ENCODE measurements at places on chromosomes 3 and 15.

DNA sequence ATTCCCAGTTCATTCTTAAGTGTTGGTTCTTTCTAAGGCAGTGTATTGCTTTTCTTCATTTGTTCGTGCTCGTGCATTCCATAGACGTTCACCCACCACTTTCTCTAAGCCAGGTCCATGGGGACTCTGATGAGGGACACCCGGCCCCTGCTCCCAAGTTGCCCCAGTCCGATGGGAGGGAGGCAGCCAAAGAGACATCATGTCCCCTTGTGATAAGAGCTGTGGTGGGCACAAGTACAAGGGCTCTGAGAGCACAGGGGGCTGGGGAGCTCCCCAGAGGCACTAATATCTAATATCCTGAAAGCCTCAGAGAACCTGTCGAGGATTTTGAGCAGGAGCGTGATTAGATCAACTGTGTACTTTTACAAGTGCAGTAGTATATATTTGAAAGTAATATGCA lies 6.3 kb downstream of the SPSB4 start:
- no peak for DNase-seq

DNA sequence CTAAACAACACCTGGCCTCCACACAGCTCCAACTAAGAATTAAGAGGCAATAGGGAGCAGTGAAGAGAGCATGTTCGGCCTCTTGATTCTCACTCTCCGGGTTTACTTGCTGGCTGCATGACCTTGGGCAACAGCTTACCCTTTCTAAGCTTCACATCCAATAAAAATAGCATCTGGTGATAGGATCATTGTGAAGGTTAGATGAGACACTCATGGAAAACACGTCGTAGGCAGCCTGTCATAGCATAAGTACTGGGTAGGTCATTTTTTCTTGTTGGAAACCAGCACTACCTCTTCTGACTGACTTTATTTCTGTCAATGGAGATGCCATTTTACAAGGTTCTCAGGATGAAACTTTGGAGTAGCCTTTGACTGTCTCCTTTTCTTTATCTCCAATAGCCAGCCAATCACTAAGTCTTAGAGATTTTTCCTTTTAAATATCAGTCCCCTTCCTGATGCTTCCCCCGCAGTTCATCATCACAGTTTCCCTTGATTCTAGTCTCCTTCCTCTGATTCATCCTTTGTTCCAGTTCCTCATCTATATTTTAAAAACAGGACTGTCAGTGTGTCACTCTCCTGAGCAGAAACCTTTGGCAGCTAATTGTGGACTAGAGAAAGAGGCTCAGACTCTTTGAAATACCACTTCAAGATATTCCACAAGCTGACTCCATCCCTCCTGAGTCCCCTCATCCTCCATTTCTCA lies 271.5 kb downstream of the SLC9A9 start:
- no peak for DNase-seq

- DNase-seq = no peak
Measured at GRCh38 chr3:55813268-55814097, 326.4 kb upstream of the WNT5A start.

GRCh38 chr3:32686713-32687112 lies 1.7 kb downstream of the CNOT10 start:
- no peak for DNase-seq

- DNase-seq = no peak
Measured at GRCh38 chr15:76084256-76084655, 24.5 kb downstream of the TMEM266 start.

GRCh38 chr3:157113832-157114505 lies 46.0 kb downstream of the CCNL1 start:
- DNase-seq = no peak

DNA sequence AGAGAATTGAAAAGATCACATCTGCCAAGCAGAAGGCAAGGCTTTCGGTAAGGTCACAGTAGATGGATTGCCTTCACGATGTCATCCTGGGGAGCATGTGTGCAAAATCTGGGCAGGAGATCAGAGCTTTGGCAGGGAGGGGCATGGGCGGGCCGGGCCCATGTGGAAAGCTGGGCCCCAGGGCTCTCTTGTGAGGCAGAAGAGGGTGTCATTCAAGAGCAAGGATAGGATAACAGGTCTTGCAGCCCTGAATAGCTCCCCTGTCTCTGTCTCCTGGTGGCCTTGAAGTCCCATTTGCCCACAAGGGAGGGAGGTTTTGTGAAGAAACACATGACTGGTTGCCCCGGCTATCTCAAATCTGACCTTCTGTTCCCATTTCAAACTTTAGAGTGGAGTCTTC lies 172.0 kb downstream of the OPA1 start:
- DNase-seq = no peak

DNA sequence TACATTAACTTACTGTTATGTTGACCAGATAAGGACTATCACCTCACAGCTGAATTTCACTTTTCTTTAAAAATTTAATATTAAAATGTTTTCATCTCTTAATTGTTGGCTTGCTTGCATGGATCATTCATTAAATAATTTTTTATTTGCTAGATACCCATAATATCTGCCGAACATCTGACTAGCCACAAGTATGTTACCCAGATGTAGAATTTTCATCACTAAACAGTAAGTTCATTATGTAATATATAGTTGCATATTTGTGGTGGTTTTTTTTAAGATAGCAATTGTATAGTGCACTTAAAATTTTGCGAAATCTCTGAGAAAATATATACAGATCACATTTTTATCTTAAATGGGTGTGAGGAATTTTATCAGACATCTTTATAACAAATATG lies 190.4 kb downstream of the MBNL1 start:
- DNase-seq = no peak

DNA sequence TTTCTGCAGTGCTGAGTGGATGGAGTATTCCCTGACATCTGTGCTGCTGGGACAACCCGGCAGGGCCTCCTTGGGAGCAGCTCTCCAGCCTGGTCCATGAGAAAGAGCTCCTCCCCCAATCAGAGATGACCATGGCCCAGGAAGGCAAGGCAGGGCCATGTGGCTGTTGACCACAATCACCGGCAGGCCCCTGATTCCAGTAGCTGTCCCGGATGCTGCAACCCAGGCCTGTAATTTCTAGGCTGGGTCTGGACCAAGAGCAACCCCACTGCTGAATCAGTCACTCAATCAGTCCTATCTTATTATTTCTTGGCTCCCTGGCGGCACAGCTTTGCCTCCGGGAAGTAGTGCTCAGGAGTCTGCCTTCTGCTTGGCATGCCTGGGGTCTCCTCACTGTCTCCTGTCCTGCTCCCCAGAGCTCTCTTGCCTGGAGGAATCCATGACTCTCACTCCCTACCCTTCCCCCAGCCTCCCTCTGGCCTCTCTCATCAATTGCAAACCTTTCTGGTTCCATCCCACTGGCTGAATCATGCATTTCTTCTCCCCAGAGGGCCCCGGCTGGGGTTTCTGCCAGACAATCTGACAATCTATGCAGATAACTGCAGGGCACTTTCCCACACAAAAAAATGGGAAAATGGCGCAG lies 32.6 kb upstream of the ITGA11 start:
- DNase-seq = no peak

- no peak for DNase-seq
Measured at GRCh38 chr15:78055919-78056713, 21.4 kb downstream of the TBC1D2B start.

GRCh38 chr15:60520013-60520824 lies 41.3 kb upstream of the ICE2 start:
- no peak for DNase-seq

GRCh38 chr3:45516829-45517228 lies 77.7 kb upstream of the LIMD1 start:
- DNase-seq = no peak

DNA sequence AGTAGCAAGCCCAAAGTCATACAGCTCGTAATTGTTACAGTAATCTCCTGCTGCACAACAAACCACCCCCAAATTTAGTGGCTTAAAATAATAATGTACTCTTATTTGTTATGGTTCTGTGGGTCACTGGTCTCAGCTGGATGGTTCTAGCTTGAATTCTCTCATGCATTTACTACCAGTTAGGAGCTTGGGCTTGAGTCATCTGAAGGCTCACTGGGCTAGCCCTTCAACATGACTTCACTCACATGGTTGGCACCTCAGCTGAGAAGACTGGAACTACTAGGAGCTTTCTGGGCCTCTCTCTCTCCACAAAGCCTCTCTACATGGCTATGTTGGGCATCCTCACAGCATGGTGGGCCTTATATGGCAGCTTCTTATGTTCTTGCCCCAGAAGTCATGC lies 12.5 kb downstream of the PCOLCE2 start:
- DNase-seq = no peak

GRCh38 chr15:32878869-32879805 lies 161.3 kb downstream of the GREM1 start:
- DNase-seq = no peak

- no peak for DNase-seq
Measured at GRCh38 chr3:178465260-178466180, 70.7 kb upstream of the KCNMB2 start.

- DNase-seq = no peak
Measured at GRCh38 chr3:16538507-16538906, 25.0 kb upstream of the RFTN1 start.

DNA sequence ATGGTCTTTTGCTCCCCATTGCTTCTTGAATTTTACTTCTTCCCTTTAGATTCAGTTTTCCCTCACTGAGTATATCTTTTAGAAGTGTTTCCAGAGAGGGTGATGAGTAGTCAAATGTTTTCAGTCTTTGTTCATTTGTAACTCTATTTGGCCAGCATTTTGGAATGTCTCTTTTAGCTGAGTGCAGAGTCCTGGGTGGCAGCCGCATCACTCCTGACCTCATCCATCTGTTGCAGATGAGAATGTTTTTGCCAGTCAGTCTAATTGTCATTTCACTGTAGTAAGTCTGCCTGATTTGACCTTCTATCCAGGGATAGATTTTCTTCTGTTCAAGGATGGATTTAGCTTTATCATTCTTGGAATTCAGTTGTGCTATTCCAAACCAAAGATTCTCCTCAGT lies 7.3 kb downstream of the SRPRB start:
- no peak for DNase-seq

- DNase-seq = no peak
Measured at GRCh38 chr3:16916840-16917239, 32.1 kb downstream of the PLCL2 start.

GRCh38 chr3:195140816-195141793 lies 129.9 kb downstream of the XXYLT1 start:
- DNase-seq = no peak

DNA sequence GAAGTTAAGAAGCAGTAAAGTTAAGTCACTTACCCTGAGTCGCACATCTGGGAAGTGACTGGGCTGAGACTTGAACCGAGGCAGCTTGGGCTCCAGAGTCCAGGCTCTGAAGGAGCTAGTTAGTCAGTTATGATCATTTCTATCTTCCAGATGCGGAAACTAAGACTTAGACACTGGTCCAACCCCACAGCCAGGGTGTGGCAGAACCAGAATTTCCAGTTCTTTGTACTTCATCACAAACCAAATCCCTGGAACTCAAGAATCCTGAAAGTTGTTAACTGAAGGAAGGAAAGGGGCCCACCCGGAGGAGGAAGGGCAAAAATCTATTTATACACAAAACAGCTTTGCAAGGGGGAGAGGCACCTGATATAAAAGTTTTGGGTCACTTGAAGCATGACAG lies 389.9 kb downstream of the SHQ1 start:
- no peak for DNase-seq

DNA sequence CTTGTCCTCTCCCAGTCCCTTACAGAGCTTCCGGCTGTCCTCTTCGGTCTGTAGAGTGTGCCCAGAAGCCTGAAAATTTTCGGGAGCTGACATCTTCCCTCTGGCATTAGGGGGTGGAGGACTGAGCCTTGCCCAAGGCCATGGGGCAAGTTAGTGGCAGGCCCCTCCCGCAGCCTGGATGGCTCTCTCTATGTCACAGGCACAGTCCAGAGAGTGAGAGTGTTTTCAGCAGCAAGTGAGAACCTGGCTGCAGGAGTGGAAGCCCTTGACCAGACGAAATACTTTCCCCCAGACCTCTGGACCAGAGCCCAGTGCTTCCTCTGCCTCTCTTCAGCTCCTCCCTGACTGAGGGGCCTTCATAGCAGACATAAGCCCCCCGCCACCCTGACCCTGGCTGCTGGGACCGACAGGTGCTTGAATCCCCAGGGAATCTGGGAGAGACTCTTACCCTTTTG lies 50.5 kb upstream of the SEC22A start:
- no peak for DNase-seq

DNA sequence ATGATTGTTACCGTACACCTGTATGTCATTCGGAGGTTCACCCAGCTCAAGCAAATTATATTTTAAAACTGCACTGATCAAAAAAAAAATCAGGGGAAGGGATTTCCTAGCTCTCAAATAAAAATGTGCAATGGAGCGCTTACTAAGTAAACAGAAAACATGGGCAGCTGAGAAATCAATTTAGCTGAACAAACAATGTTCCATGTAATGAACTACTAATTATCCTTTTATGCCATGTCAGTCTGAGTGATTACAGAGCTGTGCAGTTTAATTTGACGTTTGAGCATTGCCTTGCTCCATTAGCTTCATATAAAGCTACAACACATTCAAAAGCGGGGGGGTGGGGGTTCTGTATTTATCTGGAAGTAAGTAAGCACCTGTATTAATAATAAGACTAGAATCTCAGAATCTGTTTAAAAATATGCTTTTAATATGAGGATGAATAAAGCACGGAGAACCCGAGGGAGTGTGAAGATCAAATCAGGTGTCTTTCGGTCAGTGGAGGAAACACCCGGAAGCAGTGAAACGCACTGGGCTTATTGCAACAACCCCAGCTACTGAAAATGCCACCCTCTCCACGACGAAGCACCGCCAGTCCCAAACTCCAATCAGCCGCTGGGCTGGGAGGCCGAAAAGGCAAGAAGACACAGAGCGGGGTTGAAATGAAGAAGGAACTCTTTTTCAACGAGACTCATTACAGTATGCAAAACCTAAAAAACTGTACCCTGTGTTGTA lies 196.5 kb upstream of the ATP11B start:
- no peak for DNase-seq

- DNase-seq = no peak
Measured at GRCh38 chr3:79140708-79141107, 627.1 kb downstream of the ROBO1 start.

DNA sequence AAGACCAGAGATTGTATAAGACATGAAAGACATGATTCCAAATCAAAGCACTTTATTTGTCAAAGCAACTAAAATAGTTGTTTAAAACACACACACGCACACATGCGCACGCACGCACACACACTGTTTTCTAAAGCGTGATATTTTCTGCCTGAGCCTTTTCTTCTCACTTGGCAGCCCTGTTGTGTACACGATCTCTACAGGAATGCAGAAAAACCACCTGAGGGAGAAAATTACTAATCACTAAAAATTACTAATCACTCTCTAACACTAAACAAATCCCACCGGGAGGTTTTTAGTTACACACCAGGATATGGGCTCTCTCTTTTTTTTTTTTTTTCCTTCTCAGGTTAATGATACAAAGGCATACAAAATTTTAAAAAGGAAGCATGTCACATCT lies 160.1 kb upstream of the ATP11B start:
- DNase-seq = no peak

Data from activated CD8-positive, alpha-beta memory T cell treated with anti-CD3 and anti-CD28 coated beads for 1 hour (primary cell).